ENCODE measurements at places on chromosomes 4 and X.

DNA sequence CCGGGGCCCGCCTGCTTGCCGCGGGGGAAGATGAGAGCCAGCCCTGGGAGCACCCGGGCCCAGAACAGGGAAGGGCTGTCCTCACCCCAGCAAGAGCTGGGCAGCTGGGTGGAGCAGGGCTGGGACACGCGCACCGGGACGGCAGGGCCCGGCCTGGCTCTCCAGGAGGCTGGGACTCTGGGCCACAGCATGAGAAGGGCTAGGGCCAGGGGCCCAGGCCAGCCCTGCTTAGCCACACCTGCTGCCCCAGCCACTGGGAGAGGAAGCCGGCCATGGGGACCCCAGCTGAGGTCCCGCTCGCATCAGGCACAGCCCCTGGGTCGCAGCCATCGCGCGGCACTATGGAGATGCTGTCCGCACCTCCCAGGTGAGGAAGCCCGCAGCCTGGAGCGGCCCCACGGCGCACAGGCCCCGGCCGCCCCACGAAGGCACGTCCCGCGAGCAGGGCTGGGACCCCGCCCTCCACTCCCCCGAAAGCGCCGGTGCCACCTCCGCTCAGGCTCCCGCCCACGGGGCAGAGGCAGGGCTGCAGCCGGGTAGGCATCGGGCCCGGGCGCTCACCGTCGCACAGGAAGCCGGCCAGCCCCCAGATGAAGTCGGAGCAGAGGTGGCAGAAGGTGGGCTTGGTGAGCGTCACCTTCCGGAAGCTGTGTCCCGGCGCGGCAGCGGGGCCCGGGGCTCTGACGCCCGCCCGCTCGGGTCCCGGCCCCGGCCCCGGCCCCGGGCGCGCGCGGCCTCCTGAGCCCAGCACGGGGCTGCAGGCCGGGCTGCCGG is 531 bp downstream of the DGKQ start:
- DNase-seq, result no peak

DNA sequence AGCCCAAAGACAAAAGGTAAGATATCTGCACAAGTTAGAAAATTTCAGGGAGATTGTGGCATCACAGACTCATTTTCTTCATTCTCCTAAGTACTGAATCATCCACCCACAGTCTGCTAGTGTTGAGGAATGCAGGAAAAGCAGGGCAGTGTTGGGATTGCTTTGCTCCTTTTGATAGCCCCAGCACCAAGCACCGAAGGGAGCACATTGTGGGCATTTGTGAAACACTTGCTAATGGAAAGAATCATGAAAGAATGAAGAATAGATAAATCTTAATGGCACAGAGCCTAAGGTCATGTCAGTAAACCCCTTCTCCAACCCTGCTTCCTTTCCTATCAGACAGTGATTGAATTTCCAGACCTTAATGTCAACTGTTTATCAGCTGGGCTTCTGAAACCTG is 103.1 kb upstream of the GPRIN3 start:
- no peak for DNase-seq

GRCh38 chr4:96154676-96155075 is 314.8 kb downstream of the PDHA2 start:
- no peak for DNase-seq

GRCh38 chr4:4763822-4764557 is 95.5 kb upstream of the MSX1 start:
- DNase-seq, result no peak

DNA sequence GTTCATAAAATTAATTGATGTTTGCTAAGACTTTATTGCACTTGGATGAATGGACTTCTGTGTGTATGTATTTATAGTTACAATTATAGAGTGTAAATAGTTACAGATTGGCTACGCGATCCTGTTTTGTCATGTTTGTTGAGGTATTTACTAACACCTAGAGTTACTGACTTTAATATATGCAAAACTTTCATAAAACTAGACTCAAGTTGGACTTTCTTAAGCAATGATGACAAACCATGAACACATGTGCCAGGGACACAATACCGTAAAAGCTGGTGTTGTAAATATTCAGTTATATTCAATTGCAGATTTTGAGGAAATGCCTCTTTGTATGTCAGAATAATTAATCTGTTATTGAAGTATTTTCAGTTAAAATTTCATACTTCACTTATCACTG is 6.1 kb downstream of the GRIA2 start:
- no peak for DNase-seq

GRCh38 chr4:154366956-154367355 is 124.6 kb downstream of the DCHS2 start:
- peak; percentile 53 for DNase-seq

- DNase-seq, result no peak
These were observed 32.8 kb downstream of the TSC22D3 start for GRCh38 chrX:107742700-107743191.

DNA sequence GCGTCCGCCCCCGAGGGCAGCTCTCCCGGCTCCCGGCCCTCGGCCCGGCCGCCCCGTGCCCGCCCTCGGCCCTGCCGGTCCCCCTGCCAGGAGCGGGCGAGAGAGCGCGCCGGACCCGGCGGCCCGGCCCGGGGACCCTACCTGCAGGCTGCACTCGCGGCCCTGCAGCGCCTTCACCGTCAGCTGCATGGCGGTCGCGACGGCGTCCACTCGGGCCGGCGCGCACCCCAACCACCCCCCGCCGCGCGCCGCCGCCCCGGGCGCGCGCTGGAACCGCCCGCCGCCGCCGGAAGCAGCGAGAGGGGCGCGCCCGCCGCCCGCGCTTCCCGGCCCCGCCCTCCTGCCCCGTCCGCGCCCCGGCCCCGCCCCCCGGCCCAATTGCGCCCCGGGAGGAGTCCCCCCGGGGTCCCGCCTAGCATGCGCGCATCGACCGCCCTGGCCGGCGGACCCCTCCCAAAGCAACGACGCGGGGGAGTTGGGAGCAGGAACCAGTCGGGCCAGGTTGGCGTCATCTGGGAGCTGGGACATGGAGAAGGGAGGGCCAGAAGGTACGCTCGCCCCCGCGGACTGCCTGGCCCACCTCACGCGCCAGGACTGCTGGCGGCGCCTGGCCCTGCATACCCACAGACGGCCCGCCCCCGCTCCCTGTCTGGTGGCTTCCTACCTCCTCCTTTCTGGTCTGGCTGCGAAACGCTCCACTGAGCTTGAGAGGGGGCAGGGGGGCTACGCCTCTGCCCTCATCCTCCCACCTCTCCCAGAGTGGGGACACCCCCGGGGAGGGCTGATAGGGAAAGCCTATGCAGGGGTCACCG is at the start of gene UBL4A:
TSS of gene UBL4A (minus strand) at position 220 of the 812 bp plus-strand sequence. CDS start at position 189, 31 bp downstream.
- DNase-seq, result peak; percentile 74

DNA sequence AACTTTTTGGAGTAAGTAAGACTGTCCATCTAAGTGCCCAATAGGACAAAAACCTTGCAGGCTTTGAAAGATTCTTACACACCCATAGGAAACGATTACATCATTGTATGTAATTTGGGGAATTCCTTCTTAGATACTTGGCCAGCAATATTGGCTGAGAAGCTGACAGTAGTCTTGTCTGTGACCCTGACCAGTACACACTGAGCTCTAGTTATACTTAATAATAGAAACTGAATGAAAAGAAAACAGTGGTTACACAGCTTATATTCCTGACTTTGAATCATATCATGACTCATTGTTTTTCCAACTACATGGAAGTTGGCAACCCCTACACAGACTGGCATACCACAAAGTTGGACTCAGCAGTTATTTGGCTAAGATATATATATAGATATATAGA is 7.1 kb upstream of the TLR2 start:
- no peak for DNase-seq

DNA sequence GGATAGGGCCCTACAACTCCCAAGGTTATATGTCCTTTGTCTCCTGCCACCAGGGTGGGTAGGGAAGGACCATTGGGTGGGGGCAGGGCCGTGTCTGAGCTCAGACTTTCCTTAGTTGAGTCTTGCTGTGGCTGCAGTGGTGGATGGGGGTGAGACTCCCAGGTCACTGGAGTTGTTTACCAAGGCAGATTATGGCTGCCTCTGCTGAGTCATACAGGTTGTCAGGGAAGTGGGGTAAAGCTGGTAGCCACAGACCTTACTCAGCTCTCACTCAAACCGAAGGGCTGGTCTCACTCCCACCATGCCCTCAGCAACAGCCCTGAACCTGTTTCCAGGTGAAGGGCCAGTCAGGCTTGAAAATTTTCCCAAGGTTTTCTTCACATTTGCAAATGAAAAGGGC is 58.8 kb upstream of the FAAH2 start:
- DNase-seq, result no peak

DNA sequence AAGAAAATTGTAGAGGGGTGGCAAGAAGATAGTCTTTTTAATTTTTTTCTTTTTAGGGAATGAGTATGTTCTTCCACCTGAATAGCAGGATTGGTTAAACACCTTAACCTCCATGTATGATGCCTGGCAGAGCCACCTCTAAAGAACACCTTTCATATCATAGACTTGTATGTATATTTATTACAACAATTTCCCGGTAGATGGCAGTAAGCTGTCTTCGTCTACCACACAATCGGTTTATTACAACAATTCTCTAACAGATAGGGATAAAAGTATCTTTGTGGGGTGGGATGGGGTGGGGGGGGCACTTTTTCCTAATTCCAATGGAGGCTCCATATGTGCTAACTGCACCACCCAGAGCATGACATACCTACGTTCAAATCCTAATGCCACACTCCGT is 255.5 kb downstream of the LDB2 start:
- no peak for DNase-seq

- no peak for DNase-seq
These were observed 201.2 kb downstream of the CHIC2 start for GRCh38 chr4:53863158-53863557.

DNA sequence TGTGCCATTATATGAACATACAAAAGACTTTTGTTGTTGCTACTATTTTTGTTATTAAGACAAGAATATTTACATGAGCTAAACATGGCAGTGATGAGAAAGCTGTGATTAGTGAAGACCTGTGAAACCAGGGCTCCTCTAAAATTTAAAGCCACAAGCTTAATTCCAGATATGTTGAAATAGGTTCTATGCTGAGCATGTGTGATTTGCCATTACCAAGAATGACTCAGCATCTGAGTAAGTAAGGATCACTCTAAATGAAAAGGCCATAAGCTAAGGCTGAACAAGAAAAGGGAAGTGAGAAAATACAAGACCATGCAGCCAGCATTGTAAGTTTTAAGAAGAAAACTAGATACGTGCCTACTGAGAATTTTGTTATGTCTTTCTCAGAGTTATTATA is 75.9 kb upstream of the CAMK2D start:
- DNase-seq, result no peak

- no peak for DNase-seq
These were observed 215.5 kb downstream of the SPATA18 start for GRCh38 chr4:52266537-52267137.

GRCh38 chr4:173119818-173120217 is 48.8 kb upstream of the GALNT7 start:
- DNase-seq, result no peak

- no peak for DNase-seq
These were observed 8.0 kb downstream of the OFD1 start for GRCh38 chrX:13742397-13743176.

- DNase-seq, result no peak
These were observed 32.2 kb downstream of the ATG4A start for GRCh38 chrX:108123591-108124366.

DNA sequence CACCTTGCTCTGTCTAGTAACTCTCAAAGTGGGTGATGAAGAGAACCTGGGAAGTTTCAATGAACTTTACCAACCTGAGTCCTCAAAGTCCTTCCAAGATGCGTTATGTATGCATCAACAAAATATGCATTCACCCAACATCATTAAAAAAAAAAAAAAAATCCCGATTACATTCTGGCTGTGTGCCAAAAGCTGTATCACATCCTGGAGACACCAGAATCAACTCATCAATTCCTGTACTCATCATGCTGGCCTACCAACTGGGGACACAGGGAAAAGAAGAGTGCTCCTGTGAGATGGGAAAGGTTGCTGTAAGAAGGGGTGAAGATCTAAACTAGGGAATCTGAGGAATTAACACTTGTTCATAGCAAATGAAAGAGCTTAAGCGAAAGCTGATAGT is 16.5 kb downstream of the UNC5C start:
- DNase-seq, result no peak

GRCh38 chr4:40187386-40187906 is 9.4 kb upstream of the RHOH start:
- DNase-seq, result no peak

DNA sequence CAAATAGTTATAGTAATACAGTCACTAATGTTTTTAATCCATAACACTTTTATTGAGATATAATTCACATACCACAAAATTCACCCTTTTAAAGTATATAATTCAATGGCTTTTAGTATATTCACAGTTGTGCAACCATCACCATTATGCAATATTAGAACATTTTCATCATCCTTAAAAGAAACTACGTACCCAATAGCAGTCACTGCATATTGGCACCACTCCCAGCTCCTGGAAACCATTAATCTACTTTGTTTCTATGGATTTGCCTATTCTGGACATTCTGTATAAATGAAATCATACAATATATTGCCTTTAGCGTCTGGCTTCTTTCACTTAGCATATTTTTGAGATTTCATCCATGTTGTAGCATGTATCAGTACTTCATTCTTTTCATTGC is 99.3 kb downstream of the AMMECR1 start:
- no peak for DNase-seq

DNA sequence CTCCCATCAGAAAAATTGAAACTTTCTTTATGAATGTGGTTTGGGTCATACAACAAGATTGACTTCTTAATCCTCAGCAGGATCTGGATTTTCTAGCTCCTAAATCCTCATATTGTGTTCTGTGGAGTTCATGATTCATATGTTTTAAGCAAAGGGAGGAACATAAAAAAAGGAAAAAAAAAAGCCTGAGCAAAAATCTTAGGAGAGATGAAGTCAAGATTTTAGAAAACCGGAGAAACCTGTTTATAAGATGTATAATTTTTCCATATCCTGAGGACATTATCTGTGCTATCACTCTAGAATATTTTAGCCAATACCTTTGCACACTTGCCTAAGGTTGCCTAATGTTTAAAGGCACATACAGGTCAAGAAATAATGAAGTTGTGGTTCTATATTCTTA is 7.0 kb upstream of the EREG start:
- no peak for DNase-seq

DNA sequence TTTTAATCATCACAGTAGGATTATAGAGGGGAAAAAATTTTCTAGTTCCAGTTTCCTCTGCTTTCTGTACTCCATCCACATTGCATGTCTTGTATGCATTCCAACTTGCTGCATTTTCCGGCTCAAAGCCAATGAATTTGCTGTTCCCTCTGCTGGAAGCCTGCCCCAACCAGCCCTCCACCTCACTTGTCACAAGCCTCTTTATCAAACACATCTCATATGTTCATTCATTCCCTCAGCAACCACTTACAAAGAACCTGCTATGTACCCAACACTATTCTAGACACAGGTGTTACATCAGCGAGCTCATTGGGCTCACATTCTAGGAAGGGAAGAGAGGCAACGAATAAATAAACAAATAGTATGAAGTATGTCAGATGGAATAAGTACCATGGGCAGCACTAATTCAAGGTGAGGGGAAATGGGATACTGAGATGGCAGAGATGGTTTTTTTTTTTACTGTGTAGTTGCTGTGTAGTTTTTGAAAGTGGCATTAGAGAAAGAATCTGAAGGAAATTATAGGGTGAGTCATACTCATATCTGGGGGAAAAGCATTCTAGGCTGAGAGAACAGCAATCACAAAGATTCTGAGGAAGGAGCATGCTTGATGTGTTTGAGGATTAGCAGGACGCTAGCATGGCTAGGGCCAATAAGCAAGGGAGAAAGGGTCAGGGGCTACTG is 332.5 kb downstream of the PDGFC start:
- DNase-seq, result no peak

GRCh38 chrX:139842326-139843185 is 90.3 kb downstream of the ATP11C start:
- no peak for DNase-seq

Data from breast epithelium (tissue), 4 donors.